NCI-H1930 (cell line): ENCODE measurements at places on chromosomes 12 and 14.

DNA sequence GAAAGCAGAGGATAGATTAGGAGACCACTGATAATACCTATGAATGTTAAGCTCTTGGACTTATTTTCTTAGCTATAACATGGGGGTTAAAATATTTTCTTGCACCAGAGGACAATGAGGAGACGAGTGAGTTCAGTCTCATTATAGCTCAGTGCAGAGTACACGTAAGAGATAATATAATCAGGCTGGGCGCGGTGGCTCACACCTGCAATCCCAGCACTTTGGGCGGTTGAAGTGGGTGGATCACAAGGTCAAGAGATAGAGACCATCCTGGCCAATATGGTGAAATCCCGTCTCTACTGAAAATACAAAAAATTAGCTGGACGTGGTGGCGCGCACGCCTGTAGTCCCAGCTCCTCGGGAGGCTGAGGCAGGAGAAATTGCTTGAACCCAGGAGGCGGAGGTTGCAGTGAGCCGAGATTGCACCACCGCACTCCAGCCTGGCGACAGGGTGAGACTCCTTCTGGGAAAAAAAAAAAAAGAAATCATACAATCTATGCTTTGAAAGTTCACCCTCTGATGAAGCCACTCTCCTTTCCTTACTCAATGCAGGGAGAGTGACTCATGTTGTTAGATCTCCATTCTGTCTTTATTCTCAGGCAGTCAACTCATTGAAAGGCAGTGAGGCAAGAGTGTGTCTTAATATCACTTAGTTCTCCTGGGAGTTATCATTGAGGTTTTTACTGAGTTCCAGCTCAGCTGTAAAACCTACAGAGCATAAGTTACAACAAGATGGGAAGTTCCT lies 134.2 kb downstream of the SYNE2 start:
- no peak for DNase-seq

DNA sequence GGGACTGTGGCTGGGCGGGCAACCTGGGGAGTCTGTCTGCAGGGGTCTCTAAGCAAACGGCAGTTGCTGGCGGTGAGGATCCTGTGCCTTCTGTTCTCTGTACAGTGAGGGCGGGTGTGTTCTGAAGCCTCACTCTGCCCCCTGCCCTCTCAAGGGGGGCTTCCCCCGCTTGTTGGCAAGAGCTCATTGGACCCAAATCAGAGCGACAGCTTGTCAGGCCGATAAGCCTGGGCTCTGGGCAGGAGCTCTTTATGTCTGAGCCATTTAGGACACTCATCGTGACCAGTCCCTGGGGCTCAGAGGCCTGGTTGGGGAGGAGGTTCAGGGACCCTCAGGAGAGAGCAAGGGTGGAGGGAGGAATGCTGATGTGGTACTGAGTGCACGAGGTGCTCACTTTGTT lies 136.0 kb downstream of the TSPAN9 start:
- DNase-seq, result no peak

DNA sequence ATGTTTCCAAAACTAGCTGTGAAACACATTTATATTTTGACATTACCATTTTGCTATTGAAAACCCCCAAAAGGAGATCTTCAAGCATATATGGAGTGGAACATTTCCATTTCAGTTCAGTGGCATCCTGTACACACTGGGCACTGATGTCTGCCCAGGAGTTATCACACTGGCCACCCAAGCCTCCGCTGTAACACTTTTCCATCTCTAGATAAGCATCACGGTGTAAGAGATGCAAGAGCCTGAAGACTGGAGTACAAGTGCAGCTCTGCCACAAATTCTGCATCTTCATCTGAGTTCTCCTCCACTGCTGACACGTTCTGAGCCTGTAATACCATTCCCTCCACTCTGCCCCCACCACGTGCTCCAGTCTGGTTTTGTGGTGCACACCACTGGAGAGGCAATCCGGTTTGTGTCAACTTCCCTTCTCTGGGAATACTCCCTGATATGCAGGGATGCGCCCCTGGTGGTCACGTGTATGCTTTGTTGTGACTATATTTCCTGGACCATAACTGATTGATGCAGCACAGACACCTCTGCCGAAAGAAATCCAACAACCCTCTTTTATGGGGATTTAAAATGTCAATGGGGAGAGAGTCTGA lies 12.7 kb downstream of the SPTLC2 start:
- DNase-seq, result no peak

GRCh38 chr14:57246933-57247657 lies 21.6 kb downstream of the EXOC5 start:
- DNase-seq, result no peak

DNA sequence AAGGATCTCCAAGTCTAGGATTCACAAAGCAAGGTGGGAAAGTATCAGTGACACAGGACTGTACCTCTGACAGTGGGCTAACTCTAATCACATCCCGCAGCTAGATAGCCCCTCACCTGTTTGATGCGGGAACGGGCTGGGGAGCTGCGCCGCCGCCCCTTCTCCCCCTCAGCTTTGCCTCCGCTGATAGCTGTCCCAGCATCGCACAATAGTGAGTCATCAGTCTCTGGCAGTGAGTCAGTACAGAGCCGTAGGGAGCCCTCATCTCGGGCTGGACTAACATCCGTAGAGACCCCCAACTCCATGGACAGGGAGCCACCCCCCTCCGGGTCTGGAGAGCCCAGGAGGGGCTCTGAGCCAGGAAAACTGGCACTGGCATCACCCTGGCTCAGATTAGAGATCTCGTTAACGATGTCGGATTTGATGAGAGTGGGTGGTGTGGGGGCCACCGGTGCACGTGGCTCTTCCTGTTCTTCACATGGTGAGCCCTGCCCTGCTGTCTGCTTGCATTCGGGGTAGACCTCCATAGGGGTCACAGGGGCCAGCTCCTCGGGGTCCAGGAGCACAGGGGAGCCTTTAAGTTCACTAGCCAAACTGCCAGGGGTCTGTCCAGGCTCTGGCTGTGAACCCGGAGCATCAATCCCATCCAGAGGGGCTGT lies 10.9 kb downstream of the KMT2D start:
- DNase-seq, result no peak

- no peak for DNase-seq
Observed at GRCh38 chr14:66224492-66225178, 261.5 kb upstream of the CCDC196 start.
